PC-3 (cell line): ENCODE measurements at places on chromosomes 12 and 14. TPM values are rescaled to one million over a fixed set of nuclear protein-coding genes. Genes with fewer than 3 reads are reported as not detected.

- peaks cover 17% of the 10 kb centered on the region for H3K4me1 ChIP-seq
- H3K4me3 ChIP-seq, result no peak overlapping the region
- no peak overlapping the region for H3K27ac ChIP-seq
- no peaks in the 10 kb centered on the region for H3K27me3 ChIP-seq
- no peak for DNase-seq
Observed at GRCh38 chr14:34063470-34064164, 112.7 kb upstream of the EGLN3 start.

GRCh38 chr12:65533177-65533883, 254.8 kb downstream of the MSRB3 start:
- no peaks in the 10 kb centered on the region for H3K27me3 ChIP-seq
- peak; percentile 75 for DNase-seq
- peak overlapping the region; percentile 92 for H3K27ac ChIP-seq

The KRAS gene
- total RNA-seq, result 5.8 and 6.2 TPM in 2 replicates

DNA sequence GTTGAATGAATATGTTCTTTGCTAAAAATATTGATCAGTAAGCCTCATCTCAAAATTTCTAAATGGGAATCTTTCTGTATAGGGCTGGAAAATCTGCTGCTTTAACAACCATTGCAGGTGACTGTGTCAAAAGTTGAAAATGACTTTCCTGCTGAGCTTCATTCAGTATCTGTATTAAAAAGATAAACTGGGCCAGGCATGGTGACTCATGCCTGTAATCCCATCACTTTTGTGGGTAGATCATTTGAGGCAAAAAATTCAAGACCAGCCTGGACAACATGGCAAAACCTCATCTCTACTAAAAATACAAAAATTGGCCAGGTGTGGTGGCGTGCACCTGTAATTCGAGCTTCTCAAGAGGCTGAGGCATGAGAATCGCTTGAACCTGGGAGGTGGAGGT, 213.7 kb upstream of the SYT10 start:
- H3K36me3 ChIP-seq, result no peaks in the 10 kb centered on the region
- no peak overlapping the region for H3K27ac ChIP-seq
- DNase-seq, result no peak

The GPX2 gene
- 2.9 and 4.3 TPM in 2 replicates for total RNA-seq

DNA sequence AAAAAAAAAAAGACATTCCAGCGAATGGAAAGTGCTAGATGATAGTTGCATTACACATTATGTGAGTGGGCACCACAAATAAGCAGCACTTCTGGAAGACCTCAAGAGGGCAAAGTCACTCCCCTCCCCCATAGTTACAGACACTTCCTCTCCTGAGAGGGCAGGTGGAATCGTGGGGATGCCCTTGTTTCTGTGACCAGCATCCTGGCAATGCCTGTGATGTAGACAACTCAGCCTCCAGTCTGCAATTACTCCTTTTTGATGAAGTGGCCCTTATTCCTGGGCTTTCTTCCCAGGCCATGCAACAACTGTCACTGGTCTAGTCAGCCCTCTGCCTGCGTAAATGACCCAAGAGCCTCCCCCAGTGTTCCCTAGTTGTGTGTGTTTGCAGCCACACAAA, 104.8 kb downstream of the VRK1 start:
- H3K27ac ChIP-seq, result no peak overlapping the region
- no peak overlapping the region for H3K4me3 ChIP-seq
- no peaks in the 10 kb centered on the region for H3K27me3 ChIP-seq
- DNase-seq, result no peak

DNA sequence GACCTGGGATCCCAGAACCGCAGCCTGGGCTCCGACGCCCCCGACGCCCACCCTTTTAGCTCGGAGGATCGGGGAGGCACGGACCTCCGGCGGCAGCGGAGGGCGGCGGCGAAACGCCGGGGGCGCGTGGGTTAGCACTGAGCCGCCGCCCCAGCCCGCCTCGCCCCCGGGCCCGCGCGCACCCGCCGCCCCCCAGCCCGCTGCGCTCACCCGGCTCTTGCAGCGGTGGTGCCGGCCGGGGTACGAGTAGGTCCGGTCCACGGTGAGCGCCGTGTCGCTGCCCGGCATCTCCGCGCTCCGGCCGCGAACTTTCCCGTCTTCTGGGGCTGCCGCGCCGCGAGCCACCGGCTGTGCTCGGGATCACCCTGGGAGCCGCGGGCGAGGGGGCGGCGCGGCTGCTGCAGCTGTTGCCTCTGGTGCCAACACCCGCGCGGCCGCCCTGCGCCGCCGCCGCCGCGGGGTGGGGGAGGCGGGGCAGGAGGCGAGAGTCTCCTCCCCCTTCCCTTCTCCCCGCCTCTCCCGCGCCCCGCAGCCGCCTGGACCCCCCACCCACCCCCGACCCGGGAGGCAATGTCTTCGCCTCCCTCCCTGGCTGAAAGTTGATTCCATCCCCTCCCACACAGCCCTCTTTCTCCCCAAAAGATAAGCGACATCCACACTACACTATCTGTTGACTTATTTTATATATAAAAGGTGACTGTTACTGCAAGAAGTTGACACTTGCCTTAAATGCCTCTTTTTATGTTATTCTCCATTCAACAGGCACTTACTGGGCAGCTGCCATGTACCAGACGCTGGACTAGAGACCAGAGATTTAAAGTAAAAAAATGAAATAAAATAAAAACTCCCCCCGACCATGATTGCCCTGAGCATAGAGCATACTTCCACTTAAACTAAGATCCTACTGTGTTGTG, at the start of gene TMCC3:
Gene TMCC3 (minus strand): TSS at position 415 of the 914 bp plus-strand sequence. CDS start 127 bp downstream, at position 288.
- no peaks in the 10 kb centered on the region for H3K27me3 ChIP-seq
- H3K4me1 ChIP-seq, result peaks cover 26% of the 10 kb centered on the region
- peak; percentile 68 for DNase-seq

The PLCZ1 gene
- not detected in 2 replicates for total RNA-seq

- H3K27me3 ChIP-seq, result no peaks in the 10 kb centered on the region
- no peak overlapping the region for H3K4me3 ChIP-seq
- no peak overlapping the region for H3K27ac ChIP-seq
- H3K36me3 ChIP-seq, result no peaks in the 10 kb centered on the region
- no peak for DNase-seq
- H3K4me1 ChIP-seq, result peaks cover 6% of the 10 kb centered on the region; the same call in 1 of the 2 replicates
Observed at GRCh38 chr14:32744811-32745445, 193.8 kb upstream of the NPAS3 start.

DNA sequence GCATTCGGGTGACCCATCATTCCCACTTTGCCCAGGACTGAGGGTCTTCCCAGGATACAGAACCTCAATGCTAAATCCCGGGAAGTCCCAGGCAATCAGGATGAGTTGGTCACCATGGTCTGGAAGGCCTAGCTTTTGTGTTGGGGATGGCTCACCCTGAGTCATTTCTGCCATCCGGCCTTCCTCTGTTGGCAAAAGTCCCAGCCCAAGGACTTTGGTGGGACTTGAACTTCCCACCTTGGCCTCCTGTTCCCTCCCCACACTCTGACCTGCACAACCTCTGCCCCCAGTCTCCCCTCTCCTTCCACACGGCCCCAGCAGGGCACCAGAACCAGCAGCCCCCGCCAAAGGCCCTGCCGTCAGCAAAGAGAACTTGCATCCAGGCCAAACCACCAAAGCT, 24.6 kb upstream of the NCOR2 start:
- no peaks in the 10 kb centered on the region for H3K36me3 ChIP-seq
- no peaks in the 10 kb centered on the region for H3K27me3 ChIP-seq
- peak; percentile 82 for DNase-seq
- no peak overlapping the region for H3K4me3 ChIP-seq
- peaks cover 20% of the 10 kb centered on the region for H3K4me1 ChIP-seq

DNA sequence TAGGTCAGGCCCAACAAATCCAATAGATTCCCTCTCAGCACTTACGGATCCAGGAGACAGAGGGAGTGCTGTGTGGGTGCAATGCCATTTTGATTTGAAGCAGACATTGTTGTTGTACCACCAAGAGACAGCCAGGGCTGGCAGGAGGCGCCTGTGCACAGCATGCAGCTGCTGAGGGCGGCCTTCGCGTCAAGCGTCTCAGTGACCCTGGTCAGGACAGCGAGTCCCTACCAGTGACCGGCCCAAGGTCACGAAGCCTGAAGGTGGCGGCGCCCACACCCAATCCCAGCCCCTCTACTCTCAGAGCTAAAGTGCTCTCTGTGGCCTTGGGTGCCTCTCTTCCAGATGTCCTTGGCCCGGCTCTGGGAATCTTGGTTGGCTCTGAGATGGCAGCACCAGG, 40.5 kb downstream of the PRMT8 start:
- H3K27me3 ChIP-seq, result no peaks in the 10 kb centered on the region
- DNase-seq, result no peak
- 0 out of 2 replicates have a peak, but pooled peaks cover 7% of the 10 kb centered on the region for H3K4me1 ChIP-seq
- no peaks in the 10 kb centered on the region for H3K36me3 ChIP-seq
- H3K27ac ChIP-seq, result no peak overlapping the region

GRCh38 chr12:6195665-6196535, 4.3 kb upstream of the CD9 start:
- H3K4me3 ChIP-seq, result no peak overlapping the region; the same call in 1 of the 2 replicates
- peaks cover 27% of the 10 kb centered on the region for H3K4me1 ChIP-seq
- no peaks in the 10 kb centered on the region for H3K27me3 ChIP-seq
- DNase-seq, result peak; percentile 93

The OR4E2 gene
- not detected in 2 replicates for total RNA-seq

- H3K4me1 ChIP-seq, result no peaks in the 10 kb centered on the region
- H3K4me3 ChIP-seq, result no peak overlapping the region
- DNase-seq, result no peak
Observed at GRCh38 chr12:130391186-130391585, 53.5 kb downstream of the PIWIL1 start.

The MVK gene
- 47.8 and 52.2 TPM in 2 replicates for total RNA-seq

- peak overlapping the region; percentile 89 for H3K27ac ChIP-seq
- H3K4me1 ChIP-seq, result peaks cover 62% of the 10 kb centered on the region
- H3K36me3 ChIP-seq, result peaks cover 59% of the 10 kb centered on the region
- DNase-seq, result peak; percentile 96
- H3K4me3 ChIP-seq, result peak overlapping the region; percentile 19; the same call in 1 of the 2 replicates
Observed at GRCh38 chr12:108696111-108696995, 35.0 kb downstream of the CORO1C start.

The CIROP gene
- total RNA-seq, result not detected in 2 replicates

DNA sequence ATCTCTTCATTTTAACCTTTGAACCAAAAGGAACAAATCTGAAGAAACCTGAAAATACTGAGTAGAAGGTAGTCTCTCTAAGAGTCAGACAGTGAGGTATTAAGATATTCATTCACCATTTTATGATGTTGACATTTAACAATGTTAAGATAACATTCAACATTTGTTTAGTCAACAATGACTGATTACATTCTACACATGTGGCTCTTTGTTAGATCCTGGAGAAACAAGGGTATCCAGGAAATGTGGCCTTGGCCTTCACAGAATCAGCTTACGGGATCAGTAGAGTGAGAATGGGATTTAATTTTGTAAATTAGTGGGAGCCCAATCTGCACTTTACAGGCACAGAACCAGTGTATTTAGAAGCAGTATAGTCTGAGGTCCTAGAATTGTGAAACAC, 355.5 kb downstream of the KCNH5 start:
- peaks cover 1% of the 10 kb centered on the region; the same call in 1 of the 2 replicates for H3K27me3 ChIP-seq
- no peak overlapping the region for H3K27ac ChIP-seq
- H3K36me3 ChIP-seq, result no peaks in the 10 kb centered on the region
- DNase-seq, result peak; percentile 57

- H3K4me3 ChIP-seq, result no peak overlapping the region
- no peaks in the 10 kb centered on the region for H3K36me3 ChIP-seq
- H3K27me3 ChIP-seq, result no peaks in the 10 kb centered on the region
- no peak overlapping the region for H3K27ac ChIP-seq
Observed at GRCh38 chr14:99713972-99714371, 29.9 kb downstream of the CYP46A1 start.

DNA sequence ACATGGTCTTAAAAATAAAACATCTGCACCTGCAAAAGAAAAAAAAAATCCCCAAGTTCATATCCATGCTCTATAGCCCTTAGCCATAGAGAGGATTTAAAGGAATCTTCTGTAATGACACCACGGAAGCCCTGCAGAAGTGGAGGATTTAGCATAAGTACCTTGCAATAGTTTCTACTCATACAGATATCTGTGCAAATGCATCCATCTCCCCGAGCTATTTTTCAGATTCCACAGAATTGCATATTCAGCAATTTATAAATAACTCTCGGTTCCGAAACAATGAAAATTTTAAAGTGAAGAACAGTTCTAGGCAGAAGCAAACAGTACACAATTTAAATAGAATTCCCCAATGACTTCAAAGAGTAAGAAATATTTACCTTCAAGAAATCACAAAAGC, 424 bp downstream of the IGF1 start:
- H3K36me3 ChIP-seq, result no peaks in the 10 kb centered on the region
- H3K27ac ChIP-seq, result no peak overlapping the region
- DNase-seq, result no peak
- H3K27me3 ChIP-seq, result 0 out of 2 replicates have a peak, but pooled peaks cover 3% of the 10 kb centered on the region
- H3K4me1 ChIP-seq, result no peaks in the 10 kb centered on the region
- no peak overlapping the region for H3K4me3 ChIP-seq

DNA sequence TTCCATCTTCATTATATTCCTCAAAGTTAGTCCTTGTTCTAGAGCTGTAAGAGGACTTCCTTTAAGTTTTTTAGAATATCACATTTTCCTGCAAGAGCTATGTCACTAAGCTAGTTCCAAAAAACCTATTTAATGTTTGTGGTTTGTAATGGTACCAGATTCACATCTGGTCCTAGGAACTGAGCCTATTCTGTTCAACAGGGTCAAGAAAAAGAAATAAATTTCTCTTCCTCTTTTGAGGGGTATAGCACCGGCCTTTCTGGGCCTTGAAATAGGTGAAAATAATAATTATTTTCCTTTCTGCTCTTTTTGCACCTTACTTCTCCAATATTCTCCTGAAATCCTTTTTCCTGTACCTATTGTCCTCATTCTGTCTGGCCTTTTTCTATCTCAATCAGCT, 3.6 kb upstream of the STXBP6 start:
- no peaks in the 10 kb centered on the region for H3K36me3 ChIP-seq
- H3K27me3 ChIP-seq, result peaks cover 31% of the 10 kb centered on the region
- no peak for DNase-seq
- H3K4me1 ChIP-seq, result no peaks in the 10 kb centered on the region

DNA sequence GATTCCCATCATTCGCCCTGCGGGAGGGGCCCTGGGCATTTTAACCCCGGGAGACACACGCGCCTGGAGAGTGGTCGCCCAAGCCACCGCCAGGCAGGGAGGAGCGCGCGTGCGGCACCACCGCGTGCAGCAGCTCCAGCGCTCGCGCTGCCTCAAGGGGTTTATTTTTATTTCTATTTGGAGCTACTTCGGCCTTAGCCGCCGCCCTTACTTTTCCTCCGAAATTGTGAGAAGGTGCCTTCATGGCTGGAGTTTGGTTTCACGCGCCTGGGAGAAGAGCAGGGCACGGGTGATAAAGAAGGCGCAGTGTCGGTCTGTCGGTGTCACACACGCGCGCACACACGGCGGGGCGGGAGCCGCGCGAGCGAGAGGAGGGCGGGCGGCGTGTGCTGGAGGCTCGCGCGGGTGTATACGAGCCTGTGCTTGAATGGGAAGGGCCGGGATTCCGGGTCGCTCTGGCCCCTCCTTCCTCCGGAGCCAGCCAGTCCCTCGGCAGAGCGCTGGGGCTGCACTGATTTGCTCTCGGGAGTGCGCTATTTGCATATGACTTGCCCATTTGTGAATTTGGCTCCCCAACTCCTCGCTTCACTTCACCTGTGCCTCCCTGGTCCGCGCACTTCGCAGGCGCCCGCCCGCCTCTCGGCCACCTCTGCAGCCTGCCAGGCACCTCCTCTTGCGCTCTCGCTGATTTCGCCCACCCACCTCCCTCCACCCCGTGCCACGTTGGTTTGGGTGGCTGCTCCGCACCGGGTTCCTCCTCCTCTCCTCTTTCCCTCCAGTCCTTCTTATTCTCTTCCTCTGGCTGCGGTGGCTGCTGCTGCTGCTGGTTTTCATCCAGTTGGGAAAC, 932.3 kb downstream of the DIO2 start:
- peaks cover 15% of the 10 kb centered on the region; the same call in 1 of the 2 replicates for H3K4me1 ChIP-seq
- H3K4me3 ChIP-seq, result peak overlapping the region; percentile 82
- no peaks in the 10 kb centered on the region for H3K36me3 ChIP-seq
- H3K27me3 ChIP-seq, result no peaks in the 10 kb centered on the region
- H3K27ac ChIP-seq, result peak overlapping the region; percentile 31

The ALG10 gene
- total RNA-seq, result 15.7 TPM in 2 replicates
